Upper lobe of left lung (tissue), 6 donors: ENCODE measurements at places on chromosomes 16 and 17.

- no peak for DNase-seq
Observed at GRCh38 chr17:65627108-65627507, 65.7 kb upstream of the AXIN2 start.

- DNase-seq: no peak
Observed at GRCh38 chr16:13376174-13376573, 474.8 kb downstream of the SHISA9 start.

- DNase-seq: no peak
Observed at GRCh38 chr16:54546521-54546920, 259.9 kb upstream of the IRX3 start.

DNA sequence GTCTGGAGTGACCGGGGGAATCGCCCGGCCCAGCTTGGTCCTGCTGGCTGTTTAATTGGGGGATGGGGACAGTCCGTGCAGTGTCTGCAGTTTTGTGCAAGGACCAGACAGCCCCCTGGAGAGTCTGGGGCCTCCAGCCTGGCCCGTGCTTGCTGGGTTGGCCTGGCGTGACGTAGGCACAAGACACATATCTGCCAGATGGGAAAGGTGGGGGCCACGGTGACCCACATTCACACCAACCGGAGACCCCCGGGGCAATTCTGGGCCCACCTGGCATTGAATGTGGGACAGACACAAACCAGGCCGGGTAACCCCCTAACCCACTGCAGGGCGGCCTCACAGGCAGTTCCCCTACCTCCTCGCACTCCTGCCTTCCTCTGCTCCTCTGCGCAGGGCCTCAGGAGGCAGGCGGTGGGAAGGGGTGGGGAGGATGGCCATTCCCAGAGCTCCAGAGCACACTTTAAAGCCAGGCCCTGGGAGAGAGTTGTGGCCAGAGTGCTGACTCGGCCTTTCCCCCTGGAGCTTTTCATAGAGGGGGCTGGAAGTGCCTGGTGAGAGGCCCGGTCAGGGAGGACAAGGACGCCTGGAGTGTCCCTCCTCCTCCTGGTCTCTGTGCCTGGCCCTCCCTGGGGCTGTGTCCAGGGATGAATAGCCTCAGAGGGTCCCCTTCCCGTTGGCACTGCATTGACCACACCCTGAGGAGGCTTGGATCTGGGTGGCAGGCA is 1.5 kb downstream of the MRC2 start:
- DNase-seq: no peak

DNA sequence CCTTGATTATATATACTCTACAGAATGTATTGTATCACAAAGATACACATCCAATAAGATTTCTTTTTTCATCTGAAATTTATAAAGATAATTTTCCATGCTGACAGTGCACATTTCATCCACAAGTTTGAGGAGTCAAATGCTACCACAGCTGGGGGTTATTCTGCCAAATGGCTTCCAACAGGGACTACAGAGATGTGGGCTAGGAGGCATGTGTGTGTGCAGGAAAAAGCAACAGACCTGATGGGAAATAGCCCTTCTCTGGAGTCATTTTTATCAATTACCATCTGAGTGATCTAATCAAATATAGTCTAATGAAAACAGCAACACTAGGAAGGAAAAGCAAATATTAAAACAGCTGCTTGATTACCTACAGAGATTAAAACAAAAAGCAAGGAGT is 290.5 kb downstream of the CEP112 start:
- DNase-seq: no peak

DNA sequence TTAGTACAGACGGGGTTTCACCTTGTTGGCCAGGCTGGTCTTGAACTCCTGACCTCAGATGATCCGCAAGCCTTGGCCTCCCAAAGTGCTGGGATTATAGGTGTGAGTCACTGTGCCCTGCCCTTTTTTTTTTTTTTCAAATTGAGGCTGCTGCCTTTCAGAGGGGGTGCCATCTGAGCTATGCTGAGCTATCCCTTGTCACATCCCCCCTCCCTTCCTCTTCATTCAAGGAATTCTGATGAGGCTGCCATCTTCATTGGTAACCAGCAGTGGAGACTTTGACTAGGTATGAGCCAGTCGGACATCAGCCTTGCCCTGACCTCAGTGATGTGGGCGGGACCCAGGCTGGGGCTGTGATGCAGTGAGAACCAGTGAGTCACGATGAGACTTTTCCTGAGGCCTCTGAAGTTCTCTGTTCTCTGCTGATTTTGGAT is 24.4 kb upstream of the GPT2 start:
- DNase-seq: peak; percentile 26

DNA sequence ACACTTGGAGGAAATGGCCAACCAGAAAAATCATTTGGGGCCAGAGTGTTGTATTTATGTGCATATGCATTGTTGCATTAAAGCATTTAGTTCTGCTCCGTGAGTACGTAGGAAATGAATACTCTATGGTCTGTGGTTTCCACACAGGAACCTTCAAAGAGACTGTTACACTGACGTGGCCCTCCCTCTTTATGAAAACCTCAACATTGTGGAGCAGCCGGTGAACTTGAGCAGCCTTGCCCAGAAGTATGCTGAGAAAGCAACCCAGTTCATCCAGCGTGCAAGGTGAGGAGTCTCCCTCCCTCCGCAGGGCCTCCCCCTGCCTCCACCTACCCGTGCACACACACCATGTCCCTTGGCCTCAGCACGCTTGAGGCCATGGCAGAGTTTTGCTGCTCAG is 65.2 kb downstream of the ARSG start:
- DNase-seq: peak; percentile 42

- DNase-seq: peak; percentile 90
Observed at GRCh38 chr16:2026461-2027023, at the start of gene NHERF2. TSS of gene NHERF2 (plus strand) at chr16:2026902. CDS start at chr16:2027006, 104 bp downstream.

DNA sequence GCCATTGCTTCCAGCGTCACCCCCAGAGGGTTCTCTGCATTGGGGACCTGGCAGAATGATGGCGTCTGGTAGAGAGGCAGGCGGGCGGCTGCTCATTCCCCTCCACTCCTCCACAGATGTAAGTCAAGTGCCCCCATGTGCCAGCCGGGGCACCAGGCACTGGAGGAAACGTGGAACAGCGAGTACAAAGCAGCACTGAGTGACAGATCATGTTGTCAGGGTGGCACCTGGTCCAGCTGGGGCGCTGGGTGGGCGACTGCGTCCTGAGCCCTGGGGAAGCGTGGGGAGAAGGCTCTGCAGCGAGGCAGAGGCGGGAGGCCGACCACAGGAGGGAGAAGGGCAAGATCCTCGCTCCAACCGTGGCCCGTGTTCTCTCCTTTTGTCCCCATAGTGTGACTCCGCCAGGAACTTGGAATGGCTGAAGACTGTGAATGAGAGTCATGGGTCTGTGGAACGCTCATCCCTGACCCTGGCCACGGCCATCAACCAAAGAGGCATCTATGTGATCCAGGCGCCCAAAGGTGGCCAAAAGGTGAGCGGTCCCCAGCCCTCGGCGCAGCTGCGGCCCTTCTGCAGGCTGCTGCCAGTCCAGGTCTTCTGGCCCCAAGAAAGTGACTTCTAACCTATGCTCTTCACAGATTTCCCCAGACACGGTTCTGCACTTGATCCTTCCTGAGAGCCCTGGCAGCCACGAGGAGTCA is 76.7 kb downstream of the RNF213 start:
- no peak for DNase-seq

- no peak for DNase-seq
Observed at GRCh38 chr17:77756028-77756427, 202.5 kb upstream of the TNRC6C start.

DNA sequence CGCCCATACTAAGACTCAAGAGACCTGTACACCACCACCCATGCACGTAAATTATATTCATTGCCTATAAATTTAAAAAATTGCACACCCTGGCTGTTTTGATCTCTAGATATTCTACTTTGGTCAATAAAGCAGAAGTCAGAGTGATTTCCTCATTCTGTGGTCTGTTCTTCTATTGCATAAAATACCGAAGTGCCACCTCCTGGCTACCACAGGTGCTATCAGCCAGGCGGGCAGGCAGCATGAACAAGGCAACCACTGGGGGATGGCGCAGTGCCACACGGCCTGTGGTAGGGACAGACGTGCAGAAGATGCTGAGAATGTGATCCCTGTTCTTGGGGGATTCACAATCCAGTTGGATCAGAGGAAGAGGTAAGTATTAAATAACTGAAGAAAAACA is 122.3 kb downstream of the CDK5R1 start:
- peak; percentile 60 for DNase-seq

GRCh38 chr17:35171834-35172233 is 22.4 kb downstream of the SLC35G3 start:
- no peak for DNase-seq

DNA sequence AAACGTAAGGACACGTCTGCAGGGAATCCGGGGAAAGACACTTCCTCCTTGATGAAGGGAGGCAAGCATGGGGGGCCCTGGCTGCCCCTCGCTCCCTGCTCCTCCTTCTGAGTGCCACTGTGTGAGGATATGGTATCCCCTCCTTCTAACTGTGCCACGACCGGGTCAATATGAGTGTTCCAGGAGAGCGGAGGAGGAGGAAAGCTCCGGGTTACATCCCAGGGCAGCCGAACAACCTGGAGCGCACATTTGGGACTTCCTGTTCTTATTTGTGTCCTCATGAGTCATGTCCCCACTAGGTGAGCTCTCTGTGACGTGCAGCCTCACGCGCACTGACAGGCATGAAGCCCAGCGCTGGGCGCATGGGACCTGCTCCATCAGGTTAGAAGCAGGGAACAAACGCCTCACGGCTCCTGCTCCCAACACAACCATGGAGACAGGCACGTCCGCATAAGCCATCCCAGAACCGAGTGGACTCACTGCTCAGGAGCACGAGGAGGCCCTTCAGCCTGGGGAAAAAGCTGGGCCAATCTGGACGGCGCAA is 92.9 kb upstream of the DNAH17 start:
- no peak for DNase-seq

DNA sequence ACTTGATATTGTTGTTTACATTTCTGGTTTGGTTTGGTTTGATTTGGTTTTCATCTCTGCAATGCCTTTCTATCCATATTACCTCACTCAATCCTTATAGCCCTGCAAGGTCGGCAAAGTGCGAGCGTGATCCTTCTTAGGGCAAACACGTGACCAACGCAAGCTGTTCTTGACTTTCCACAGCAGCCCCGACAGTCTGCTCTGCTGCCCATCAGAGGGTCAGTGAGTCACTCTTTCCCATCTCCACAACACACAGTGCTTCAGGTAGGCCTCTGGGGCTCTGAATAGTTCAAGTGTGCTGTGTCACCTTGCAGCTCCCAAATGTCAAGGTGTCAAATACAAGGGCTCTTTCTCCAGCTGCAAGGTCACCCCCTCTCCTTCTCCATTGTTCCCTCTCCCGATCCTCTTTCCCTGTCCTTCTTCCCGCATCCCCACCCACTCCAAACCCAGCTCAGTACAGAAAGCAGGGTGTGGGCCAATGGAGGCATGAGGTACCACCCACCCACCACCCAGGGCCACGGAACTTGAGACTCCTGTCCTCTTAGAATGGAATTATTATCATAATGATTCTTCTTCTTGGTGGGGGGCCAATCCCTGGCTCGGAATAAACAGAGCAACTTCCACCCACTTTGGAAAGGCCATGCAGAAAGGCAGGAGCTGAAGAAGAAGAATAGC is 139.7 kb downstream of the SLC39A11 start:
- DNase-seq: no peak

DNA sequence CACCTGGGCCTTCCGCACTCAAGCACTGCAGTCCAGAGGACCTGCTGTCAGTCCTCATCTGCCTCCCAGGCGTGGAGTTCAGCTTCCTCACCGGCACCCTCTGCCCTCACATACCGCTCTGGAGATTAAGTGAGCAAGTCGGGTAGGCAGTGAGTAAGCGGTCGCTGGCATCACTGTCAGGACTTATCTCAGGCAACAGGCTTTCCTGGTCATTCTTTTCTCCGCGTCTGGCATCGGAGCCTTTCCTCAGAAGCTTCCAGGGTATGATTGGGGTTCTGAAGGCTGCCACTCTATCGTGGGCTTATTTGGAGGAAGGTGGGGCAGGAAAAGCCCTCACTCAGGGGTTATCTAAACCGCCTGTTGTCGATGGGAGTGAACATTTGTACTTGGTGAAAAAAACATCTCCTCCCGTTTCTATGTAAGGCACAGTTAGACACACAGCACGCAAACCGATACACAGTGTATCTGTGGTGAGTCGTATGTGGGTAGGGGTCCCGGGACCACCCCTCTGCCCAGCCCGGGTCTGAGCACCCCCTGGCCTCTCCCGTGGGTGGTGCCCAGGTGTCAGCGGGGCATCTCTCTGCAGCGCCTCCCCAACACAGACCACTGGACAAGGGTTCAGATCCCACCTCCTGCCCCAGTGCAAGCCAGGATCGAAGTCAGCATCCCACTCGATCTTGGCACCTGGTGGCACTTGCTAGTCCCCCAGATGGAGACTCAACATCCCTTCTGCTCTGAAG is 92.5 kb upstream of the PLCG2 start:
- no peak for DNase-seq

DNA sequence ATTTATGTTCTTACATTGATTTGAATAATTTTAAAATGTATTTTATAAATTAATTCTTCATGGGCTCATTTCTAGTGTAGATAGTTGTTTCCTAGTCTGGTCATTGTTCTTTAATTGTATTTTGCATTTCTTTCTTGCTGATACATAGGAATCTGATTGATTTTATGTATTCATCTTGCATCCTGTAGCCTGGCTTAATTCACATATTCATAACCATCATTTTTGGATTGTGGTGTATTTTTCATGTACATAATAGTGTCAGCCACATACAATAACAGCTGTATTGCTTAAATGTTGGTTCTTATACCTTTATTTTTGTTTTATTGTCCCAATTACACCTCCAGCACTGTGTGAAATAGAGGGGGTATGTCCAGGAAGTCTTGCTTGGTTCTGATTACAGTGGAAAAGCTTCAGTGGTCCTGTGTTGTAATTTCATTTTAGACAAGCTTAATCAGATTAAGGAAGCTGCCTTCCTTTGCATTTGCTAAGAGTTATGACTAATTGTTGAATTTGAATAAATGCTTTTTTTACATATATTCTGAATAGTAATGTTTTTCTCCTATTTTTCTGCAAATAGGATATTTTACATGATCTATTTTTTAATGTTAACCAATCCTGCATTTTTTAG is 103.7 kb downstream of the USP22 start:
- DNase-seq: no peak

DNA sequence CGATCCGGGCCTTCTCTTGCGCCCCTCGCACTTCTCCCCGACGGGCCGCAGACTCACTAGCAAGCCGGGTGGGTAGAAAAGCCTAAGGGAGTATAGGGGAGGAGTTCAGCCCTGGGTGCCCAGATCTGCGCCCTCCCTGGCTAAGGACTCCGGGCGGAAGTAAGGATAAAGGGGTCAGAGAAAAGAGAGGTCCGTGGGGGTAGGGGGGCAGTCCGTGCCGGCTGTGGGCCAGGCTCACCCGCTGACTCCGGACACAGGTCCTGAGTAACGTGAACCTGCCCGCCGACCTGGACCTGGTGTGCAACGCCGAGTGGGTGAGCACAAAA is 1.8 kb downstream of the NAGS start:
- no peak for DNase-seq

DNA sequence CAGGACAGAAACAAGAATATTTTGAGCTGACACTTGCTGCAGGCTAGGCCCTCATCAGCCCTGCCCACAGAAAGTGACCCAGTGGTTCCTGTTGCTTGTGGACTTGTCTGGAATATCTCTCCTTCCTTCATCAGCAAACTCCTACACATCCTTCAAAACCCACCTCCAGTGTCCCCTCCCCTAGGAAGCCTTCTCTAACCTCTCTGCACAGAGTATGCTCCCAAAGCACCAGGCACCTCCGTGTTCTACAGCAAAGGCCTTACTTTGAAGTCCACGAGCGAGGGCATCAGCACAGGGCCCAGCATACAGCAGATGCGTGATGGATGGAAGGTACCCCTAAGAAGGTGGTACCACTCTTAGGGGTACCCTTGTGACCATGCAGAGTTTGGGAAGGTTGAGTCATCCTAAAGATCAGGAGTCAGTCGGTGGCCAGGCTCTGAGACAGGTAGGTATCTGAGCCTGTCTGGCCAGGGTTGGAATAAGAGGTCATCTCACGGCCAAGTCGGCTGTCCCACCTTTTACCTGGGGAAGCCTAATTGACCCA is 2.0 kb downstream of the CCDC102A start:
- peak; percentile 18 for DNase-seq
